T-helper 9 cell (primary cell): ENCODE measurements at places on chromosomes 7 and 10.

GRCh38 chr10:60578217-60578616 lies 188.5 kb upstream of the ANK3 start:
- DNase-seq: no peak

- DNase-seq: no peak
Measured at GRCh38 chr7:8982338-8982992, 549.1 kb downstream of the NXPH1 start.

- no peak for DNase-seq
Measured at GRCh38 chr10:27838361-27838760, 92.7 kb upstream of the MKX start.

- DNase-seq: no peak
Measured at GRCh38 chr7:78587443-78588044, 789.0 kb downstream of the PHTF2 start.

DNA sequence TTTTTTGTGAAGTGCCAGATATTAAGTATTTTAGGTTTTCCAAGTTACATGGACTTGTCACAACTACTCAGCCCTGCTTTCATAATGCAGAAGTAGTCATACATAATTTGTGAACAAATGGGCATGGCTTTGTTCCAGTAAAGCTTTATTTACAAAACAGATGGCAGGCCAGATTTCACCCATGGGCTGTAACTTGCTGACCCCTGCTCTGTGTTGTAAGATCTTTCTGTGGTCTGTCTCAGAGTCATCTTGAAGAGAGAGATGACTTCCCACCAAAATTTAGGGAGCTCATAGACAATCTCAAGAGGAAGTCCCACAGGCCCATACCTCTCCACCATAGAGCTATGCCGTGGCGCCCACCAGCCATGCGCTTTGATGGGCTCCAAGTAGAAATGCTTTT lies 616.1 kb downstream of the LRMDA start:
- DNase-seq: no peak

GRCh38 chr7:122136639-122137245 lies 7.3 kb downstream of the AASS start:
- no peak for DNase-seq

- no peak for DNase-seq
Measured at GRCh38 chr7:41508755-41509154, 194.1 kb downstream of the INHBA start.
